ENCODE measurements at places on chromosomes 2 and 18.

DNA sequence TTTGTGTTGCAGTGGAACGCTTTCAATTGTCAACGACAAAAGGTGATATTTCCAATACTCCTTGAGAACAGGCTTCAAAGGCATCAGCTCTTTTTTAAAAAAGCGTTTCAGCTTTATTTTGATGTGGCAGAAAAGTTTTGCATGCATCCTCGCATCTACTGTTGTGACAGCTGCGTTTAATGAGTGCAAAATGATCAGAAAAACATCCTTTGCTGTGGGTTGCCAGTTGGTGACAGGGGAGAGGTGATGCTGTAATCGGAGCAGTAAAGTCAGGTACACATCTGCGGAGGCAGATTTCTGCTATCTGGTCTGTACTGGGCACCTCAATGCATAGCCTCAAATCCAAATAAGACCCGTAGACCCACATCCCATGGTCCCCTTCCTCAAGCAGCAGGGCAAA, 91.9 kb upstream of the POU3F3 start:
- DNase-seq = no peak

- no peak for DNase-seq
These were observed 151.3 kb downstream of the ZNF236 start for GRCh38 chr18:76973520-76974266.

GRCh38 chr2:157431176-157431575, 12.7 kb downstream of the CYTIP start:
- no peak for DNase-seq

GRCh38 chr18:63138436-63139340, 180.9 kb downstream of the BCL2 start:
- no peak for DNase-seq

- no peak for DNase-seq
These were observed 82.6 kb downstream of the PKP4 start for GRCh38 chr2:158539176-158540005.

DNA sequence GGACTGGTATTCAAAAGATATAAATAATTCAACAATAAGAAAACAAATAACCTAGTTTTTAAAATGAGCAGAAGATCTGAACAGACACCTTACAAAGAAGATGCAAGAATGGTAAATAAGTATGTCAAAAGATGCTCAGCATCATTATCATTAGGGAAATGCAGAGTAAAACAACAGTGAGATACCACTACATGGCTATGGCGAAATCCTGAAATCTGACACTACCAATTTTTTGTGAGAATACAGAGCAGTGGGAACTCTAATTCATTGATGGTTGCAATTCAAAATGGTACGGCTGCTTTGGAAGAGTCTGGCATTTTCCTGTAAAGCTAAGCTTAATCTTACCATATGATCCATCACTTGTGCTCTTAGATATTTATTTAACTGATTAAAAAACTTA, 151.8 kb downstream of the UBR3 start:
- no peak for DNase-seq

DNA sequence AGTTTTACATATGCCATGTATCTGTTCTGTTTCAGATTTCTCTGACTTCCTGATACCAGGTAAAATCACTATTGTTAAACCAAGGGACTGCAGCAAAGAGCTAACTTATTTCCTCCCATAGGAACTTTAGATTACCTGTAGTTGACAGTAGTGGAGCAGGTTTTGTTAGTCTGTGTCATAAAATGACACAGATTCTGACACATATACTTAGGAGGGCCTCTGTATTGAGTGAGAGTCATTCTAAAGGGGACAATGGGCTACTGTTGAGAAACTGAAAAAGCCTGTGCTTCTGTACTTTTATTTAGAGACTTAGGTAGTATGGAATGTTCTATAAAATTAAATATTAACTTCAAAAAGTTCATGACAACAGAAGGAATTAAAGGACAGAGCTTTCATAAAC, 48.2 kb downstream of the KCMF1 start:
- no peak for DNase-seq

DNA sequence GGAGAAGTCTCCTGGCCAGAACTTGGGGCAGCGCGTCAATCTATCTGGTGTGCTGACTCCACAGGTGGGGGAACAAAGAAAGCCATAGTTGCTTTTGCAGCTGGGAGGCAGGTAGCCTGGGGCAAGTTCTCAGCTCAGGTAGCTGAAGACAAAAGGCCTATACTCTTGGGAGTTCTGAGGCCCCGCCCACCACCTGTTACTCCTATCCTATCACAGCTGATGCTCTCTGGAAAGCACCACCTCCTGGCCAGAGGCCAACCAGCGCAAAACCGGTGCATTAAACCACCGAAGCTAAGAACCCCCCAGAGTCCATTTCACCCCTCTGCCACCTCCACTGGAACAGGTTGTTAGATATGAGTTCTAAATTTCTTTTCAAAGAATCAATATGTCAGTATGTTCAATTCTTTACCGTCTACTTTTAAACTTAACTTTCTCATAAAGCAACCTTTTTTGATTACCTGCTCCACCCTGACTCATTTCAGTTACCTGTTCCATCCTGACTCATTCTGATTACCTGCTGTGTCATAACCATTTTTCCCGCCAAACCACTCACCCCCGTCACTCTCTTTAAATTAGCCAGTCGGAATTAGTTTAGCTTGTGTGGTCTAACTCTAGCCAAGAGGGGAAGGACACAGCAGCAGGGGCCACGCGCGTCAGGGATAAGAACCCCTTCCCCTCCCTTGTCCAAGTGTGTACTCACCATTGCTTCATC, 43.4 kb downstream of the UPP2 start:
- DNase-seq = no peak

GRCh38 chr2:1907849-1908533, 163.7 kb upstream of the PXDN start:
- no peak for DNase-seq

- no peak for DNase-seq
These were observed 18.1 kb upstream of the SPP2 start for GRCh38 chr2:234032279-234032856.

DNA sequence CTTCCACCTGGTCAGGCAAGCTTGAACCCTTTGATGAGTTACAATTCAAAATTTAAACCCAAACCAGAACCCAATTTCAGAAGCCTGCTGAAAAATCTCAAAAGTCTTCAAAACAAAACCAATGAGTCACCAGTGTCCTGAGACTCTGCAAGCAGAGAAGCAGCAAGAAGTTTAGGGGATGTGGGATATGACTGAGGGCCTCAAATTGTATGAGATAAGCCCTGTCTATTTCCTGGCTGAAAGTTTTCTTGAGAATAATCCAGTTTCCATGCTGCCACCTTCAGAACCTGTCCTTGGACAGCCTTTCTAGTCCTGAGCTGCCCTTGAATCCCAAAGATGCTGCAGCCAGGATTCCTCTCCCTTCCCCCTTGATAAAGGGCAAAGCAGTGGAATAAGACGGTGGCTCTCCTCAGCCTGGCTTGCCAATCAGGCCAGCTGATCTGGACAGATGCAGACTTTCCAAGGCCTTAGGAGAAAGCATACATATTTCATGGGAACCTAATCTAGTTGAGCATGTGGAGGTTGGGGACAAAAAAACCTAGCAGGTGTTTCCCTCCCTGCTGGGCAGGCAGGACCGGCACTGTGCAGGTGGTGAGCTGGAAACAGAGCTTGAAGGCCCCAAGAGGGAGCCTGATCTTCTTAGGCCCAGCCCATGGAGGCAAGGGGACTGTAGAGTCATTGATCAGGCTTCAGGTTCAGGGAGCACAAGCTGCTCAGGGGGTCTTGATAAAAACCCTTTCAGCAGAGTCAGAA, 278.0 kb upstream of the MGAT5 start:
- no peak for DNase-seq

DNA sequence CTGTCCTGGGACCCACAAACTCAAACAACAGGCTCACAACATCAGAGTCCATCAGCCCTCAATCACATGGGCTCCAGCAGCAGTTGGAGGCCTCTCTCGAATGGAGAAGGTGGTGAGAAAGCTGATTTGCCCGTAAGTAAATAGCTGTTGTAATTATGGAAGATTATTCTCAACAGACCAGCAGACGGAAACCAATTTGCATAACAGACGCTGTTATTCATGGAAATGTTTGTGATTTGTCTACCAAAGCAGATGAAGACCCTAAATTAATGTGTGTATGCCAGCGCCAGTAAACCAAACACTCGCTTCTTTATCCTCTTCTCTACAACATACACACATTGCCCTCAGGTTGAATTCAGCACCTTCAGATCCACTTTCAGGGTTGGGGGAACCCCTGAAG, 23.4 kb upstream of the GALNT14 start:
- DNase-seq = no peak

GRCh38 chr2:98492441-98492840, 47.8 kb downstream of the INPP4A start:
- no peak for DNase-seq

DNA sequence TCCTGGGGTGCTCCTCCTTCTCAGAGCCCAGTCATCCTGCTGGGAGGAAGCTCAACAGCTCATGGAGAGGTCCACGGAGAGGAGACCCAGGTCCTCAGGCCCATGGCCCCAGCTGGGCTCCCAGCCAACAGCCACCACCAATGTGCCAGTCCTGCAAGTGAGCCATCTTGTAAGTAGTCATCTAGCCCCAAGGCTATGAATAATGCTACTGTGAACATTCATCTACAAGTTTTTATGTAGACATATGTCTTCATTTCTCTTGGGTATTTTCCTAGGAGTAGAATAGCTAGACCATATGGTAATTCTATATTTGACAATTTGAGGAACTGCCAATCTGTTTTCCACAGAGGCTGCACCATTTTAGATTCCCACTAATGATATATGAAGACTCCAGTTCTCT, 166.1 kb downstream of the MTCL1 start:
- no peak for DNase-seq

GRCh38 chr2:156333274-156333950, 891 bp upstream of the NR4A2 start:
- no peak for DNase-seq

- no peak for DNase-seq
These were observed 168.7 kb downstream of the UBE2E3 start for GRCh38 chr2:181149056-181149455.

DNA sequence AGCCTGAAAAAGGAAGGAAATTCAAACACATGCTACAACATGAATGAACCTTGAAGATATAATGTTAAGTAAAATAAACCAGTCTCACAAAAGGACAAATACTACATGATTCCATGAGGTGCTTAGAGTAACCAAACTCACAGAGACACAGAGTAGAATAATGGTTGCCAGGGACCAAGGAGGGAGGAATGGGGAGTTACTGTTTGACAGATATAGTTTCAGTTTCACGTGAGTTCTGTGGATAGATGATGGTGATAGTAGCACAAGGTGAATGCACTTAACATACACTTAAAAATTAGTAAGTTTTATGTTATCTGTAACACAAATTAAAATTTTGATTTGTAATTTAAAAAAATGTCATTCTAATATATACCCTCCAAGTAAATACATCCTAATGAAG, 106.9 kb upstream of the ACVR1C start:
- DNase-seq = no peak

GRCh38 chr2:71935262-71935848, 212.3 kb downstream of the CYP26B1 start:
- no peak for DNase-seq

- no peak for DNase-seq
These were observed 220.3 kb upstream of the NRP2 start for GRCh38 chr2:205461678-205462665.

- DNase-seq = no peak
These were observed 60.4 kb downstream of the MAPK4 start for GRCh38 chr18:50620319-50620718.

DNA sequence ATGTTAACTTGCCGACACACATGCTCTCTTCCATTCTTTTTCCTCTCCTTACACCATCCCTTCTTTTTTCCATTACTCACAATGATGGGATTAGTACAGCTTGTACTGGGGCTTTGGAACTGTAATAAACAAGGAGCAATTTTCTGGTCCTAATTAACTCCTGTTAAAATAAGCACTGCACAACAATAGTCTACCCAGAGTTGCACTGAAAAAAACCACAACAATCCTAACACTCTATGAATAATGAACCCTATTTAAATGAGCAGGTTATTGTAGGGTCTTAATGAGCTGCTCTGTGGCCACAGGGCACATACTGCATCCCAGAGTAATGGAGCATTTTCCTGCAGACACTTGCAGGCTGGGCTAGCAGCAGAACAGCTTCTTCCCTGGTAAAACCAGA, 380.3 kb downstream of the NRXN1 start:
- DNase-seq = no peak

DNA sequence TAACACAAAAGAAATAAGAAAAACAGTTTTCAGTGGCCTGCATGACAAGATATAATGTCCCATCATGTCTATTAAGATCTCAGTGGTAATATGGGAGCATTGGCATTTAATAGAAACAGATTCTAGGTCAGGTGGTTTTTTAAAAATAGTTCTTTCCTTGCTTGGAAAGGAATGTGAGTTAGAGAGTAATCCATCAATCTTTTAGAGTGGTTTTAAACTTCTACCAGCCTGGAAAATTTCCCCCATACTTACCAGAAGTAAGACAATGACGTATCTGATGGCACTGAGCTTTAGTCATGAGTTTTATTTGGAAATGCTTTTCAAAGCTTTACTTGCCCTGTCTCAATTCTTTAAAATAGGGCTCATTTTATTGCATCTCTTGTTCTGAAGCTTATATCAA, 441.7 kb upstream of the SMIM21 start:
- DNase-seq = no peak

GRCh38 chr2:29004755-29005154, 23.7 kb downstream of the TOGARAM2 start:
- no peak for DNase-seq

DNA sequence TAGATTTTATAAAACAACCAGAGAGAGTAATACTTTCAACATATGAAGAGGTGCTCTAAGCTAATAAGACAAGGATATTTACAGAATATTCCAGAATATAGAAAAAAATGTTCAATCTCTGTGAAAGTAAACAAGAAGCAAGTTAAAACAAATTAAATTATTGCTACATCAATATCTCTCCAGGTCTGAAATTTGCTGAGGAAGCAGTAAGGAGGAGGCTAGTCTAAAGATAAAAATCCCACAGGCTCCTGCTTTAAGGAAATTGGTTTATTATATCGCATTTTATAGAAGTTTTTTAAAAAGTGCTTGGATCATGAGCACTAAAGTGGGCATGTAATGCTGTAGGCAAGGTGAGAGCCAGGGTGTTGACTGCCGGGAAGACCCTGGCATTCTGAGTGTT, 39.7 kb upstream of the ASB18 start:
- no peak for DNase-seq
